ENCODE measurements at places on chromosomes 16 and 17. TPM values are rescaled to one million over a fixed set of nuclear protein-coding genes. Genes with fewer than 3 reads are reported as not detected.

The KRTAP4-4 gene
- total RNA-seq, result not detected

The AXIN2 gene
- 1.0 TPM for total RNA-seq

The RNF166 gene
- total RNA-seq, result 9.1 TPM

The FOXC2 gene
- total RNA-seq, result 0.09 TPM

The CACNG5 gene
- total RNA-seq, result not detected

The CMIP gene
- total RNA-seq, result 15.6 TPM

The ZG16B gene
- 0.79 TPM for total RNA-seq

The PPL gene
- 2.1 TPM for total RNA-seq

The DHRS7C gene
- total RNA-seq, result not detected

The CD7 gene
- total RNA-seq, result 1.4 TPM

The MAPK8IP3 gene
- total RNA-seq, result 43.0 TPM

The KRT31 gene
- not detected for total RNA-seq

The HP gene
- 13,922 TPM for total RNA-seq

The ABCC12 gene
- total RNA-seq, result 0.25 TPM

The GGT6 gene
- total RNA-seq, result 0.19 TPM

The MARVELD3 gene
- 4.9 TPM for total RNA-seq

The CPHXL2 gene
- total RNA-seq, result not detected
